ENCODE measurements at places on chromosomes 6 and 20.
A peak's percentile ranks its signal among the peaks of the same experiment; 100 is the strongest.

GRCh38 chr20:62777528-62777830 is 18.8 kb upstream of the MRGBP start:
- DNase-seq: no peak

GRCh38 chr6:156283091-156283490 is 494.1 kb upstream of the ARID1B start:
- no peak for DNase-seq

GRCh38 chr20:44745598-44746366 is at the start of gene KCNK15:
Gene KCNK15 (plus strand): TSS chr20:44745865. CDS start chr20:44745911, 46 bp downstream.
- DNase-seq: no peak

DNA sequence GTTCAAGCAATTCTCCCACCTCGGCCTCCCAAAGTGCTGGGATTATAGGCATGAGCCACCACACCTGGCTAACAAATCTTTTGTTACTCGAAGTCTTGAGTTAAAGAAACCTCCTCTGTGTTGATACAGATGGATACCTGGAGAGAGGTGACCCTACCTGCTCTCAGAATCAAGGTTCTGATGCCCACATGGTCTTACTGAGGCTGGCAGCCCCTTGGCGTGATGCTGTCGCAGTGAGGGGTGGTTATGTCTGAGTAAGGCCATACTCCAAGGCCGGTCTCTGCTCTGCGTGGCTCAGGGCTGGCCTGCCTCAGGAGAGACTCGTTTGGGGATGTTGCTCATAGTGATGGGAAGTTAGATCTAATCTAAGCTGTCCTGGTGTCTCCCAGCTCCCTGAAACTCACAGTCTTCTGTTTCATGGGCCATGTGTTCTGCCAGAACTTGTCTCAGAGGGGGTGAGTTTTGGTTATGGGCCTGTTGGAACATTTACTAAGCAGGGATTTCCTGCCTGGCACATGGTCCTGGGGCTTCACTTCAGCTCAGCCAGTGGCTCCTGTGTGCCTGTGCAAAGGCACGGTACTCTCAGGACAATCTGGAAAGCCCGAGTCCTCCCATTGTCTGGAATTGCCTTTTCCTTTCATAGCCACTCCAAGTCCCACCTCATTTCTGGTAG is 17.5 kb upstream of the TRAF3IP2 start:
- no peak for DNase-seq

DNA sequence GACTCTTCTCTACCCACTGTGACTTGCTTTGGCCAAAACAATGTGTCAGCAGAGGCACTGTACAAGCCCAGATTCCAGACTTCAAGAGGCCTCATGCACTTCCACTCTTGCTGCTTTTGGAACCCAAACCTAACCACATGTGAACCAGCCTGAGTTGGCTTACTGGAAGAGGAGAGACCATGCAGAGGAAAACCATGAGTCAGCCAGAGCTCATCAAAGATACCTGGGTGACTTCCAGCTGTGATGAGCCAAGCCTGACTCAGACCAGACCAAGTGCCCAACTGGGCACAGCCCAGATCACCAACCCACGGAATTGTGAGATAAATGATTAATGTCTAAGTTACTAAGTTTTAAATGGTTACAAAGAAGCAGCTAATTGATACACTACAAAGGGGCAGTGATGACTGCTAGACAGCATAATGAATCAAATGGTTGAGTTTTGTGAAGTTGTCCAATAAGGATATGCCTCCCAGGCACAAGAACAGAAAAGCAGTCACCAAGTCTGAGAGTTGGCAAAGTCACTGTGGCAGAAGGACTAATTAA is 16.2 kb upstream of the BEND6 start:
- DNase-seq: no peak

GRCh38 chr6:64250126-64250525 is 614.5 kb downstream of the PHF3 start:
- no peak for DNase-seq

GRCh38 chr6:29720863-29721262 is 2.4 kb upstream of the HLA-F start:
- DNase-seq: no peak

DNA sequence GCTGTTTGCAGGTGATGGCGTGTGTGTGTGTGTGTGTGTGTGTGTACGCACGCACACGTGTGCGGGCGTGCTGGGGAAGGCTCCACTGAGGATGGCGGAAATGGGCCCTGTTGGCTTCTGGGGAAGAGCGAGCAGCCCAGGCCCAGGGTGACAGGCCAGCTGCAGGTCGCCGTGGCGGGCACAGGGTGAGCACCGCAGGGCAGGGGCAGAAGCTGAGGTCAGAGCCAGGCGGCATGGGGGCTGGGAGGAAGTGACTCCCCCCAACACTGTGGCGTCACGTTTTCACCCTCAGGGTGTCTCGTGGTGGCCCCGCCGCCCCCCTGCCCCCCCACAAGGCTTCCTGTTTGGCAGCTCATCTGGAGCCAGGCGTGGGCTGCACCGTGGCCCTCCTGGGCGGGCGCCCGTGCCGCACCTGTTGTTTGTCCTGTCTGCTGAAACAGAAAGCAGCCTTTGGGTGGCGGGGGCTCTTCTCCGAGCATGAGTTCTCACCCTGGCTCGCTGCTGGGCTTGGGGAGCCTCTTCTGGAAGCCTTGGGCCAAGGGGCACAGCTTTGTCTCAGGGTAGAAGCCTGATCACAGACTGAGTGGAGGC is 7.1 kb downstream of the RBM38 start:
- peak; percentile 94 for DNase-seq

GRCh38 chr6:118469468-118469867 is 78.6 kb upstream of the PLN start:
- no peak for DNase-seq

GRCh38 chr20:33674294-33675135 is at the start of gene NECAB3:
Gene NECAB3 (minus strand): TSS chr20:33674428. CDS start chr20:33674352, 76 bp downstream.
- peak; percentile 59 for DNase-seq

DNA sequence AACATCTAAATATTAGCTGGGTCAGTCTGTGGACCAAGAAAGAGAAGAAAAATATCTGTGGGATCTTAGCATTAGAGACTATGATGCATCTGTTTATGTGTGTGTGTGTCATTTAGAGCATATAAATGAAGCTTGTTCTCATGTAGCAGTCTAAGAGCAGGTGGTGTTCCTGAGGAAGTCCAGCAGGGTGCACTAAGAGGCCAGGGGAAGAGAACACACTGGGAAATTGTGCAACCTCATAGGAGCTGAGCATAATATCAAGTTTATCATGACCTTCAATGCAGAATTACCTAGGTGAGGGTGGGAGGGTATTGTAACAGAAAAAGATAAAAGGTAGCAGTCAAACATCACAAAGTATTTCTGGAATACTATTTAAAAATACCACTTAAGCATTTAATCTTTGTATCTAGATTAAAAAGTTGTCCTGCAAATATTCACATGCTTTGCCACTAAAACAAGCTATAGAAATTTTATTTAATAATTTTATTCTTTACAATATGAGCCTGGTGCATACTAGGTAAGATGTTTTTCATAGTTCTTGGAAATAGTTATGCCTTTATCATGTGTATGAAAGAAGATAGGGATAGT is 80.5 kb downstream of the SMPDL3A start:
- no peak for DNase-seq

GRCh38 chr20:8532169-8532568 is 400.1 kb downstream of the PLCB1 start:
- DNase-seq: no peak

GRCh38 chr20:50070361-50070760 is 42.6 kb downstream of the UBE2V1 start:
- DNase-seq: no peak

GRCh38 chr6:40887079-40887791 is 151.8 kb downstream of the UNC5CL start:
- DNase-seq: no peak

- no peak for DNase-seq
These were observed 130.3 kb upstream of the BTN3A2 start for GRCh38 chr6:26234421-26235301.

DNA sequence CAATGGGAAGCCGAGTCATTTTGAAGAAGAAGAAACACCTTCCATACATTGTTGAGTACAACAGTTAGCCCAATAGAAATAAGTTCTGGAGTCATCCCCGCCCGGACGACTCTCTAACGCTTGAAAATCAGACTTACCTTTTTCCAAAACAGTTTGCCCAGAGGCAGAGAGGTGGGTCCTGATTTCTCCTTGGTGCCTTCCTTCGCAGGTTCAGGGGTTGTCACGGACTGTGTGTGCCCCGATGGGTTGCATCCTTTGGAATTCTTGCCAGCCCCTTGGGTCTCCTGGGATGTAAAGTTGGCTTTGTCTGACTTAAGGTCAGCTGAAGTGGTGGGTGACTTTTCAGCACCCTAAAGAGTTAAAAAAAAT is 85.3 kb downstream of the BCAS1 start:
- DNase-seq: no peak

DNA sequence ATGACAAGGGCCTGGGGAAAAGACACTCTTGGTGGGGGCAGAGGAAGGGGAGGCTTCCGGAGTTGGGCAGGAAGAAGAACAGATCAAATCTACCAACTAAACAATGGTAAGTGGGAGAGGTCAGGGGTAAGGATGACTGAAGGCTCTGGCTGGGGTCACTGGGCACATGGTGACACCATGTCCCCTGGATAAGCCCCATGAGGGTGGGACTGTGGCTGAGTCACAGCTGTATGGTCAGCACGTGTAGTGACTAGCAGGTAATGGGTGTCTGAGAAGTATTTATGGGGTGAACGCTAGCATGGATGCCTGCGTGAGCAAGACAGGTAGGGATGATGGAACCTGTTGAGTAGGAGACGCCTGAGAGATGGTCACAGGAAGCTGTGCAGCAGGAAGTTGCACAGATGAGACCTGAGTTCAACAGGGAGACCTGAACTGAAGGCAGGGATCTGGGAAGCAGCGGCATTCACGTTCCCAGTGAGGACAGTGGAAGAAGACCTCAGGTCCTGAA is 64.5 kb upstream of the SNX9 start:
- no peak for DNase-seq

DNA sequence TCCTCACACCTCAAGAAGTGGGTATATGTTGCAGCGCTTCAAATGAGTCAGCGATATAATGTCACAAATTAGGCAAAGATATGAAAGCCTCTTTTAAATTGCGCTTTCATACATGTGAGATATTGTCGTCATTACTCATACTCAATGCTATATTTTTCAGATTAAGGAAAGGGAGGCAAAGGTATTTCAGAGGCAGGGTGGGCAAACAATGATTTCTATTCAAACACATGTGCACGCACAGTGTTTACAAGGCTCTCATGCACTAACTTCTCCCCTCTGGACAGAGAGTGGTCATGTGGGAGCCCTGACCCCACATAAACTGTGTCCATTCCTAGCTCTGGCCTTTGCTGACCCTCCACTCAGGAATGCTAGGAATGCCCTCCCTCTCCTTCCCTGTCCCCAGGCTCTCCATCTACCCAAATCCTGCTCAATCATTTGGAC is 112.1 kb upstream of the TMEM170B start:
- DNase-seq: no peak

GRCh38 chr6:44489910-44490604 is 102.6 kb downstream of the CDC5L start:
- no peak for DNase-seq

GRCh38 chr6:39338397-39338796 is 15.9 kb upstream of the KCNK16 start:
- no peak for DNase-seq

DNA sequence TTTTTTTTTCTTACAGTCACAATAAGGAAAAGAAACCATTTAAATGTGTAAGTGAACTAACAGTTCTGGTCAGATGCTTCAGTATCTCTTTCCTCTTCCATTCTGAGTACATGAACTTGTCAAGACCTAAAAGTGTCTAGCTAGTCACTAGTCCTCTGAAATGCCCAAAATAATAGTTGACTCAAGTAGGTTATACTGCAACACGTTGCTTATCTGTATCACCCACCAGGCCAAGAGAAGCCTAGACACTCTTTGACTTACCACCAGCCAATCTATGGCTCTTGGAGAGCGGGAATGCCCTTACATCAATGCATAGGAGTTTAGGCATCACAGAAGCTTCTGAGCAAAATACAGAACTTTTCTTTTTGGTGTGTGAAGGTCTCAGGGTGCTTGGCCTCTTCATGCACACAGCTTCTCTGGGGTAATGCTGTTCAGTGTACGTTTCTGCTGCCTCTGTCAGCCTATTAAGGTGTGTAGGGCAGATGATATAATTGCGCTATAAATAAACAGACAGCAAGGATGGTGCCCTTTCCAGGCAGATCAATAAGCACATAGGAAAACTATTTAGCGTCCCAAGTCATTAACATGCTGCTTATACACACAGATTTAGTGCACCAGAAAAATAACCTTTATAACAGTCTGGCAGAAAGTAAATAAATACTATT is 7.8 kb upstream of the GFOD1 start:
- no peak for DNase-seq

- DNase-seq: no peak
These were observed 144.8 kb upstream of the FOXA2 start for GRCh38 chr20:22729180-22729579.

DNA sequence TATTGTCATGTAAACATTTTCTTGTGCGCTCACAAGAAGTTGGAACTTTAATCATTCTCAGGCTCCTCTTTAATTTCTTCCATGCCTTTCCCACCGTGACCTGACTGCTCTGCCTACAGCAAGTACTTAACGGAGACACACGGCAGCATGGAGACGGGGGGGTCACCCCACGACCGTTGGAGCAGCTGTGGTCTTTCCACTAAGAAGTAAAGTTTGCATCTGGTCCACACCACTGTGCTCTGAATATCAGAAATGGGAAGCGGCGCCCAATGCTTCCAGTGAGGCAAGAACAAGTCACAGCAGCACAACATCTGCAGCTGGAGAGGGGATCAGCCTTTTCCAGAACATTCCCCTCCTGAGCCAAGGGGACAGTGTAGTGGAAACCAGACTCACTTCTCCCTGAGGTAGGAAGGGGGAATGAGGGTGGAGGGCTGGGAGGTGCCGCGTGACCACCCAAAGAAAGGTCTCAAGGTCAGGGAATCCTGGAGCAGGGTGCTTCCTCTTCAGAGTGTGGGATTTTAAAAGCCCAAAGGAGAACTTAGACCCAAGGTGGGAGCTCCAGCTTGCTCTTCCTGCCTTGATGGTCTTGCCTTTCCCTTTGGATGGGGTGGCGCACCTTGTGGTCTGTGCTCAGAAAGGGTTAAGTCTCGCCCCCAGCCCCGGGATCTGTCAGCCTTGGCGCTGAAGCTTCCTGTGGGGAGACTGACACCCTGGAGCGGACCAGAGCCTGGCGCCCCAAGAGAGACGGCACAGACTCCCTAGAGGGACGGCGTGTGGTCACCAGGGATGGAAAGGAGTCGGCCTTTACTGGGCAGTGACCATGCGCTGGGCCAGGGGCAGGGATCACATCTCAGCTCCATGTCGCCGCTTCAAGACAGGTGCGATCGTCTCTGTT is 25.6 kb upstream of the SMOC2 start:
- no peak for DNase-seq

DNA sequence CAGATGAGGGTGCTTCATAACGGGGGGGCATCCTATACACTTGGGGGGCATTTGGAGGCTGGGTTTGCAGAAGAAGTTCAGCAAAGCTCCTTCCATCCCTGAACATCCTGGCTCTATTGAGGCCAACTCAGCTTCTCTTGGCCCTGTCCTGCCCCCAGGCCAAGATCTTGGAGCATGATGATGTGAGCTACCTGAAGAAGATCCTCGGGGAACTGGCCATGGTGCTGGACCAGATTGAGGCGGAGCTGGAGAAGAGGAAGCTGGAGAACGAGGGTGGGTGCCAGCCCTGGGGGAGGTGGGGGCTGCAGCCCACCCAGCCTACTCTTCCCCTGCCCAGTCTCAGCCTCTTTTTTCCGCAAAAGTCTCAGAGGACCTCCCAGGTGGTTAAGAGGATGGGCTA is 17.2 kb downstream of the GDAP1L1 start:
- DNase-seq: no peak

- DNase-seq: no peak
These were observed 5.9 kb downstream of the TGM6 start for GRCh38 chr20:2386516-2387179.

- DNase-seq: no peak
These were observed 83.4 kb upstream of the BMP5 start for GRCh38 chr6:55958790-55959189.

All from effector memory CD4-positive, alpha-beta T cell (primary cell).